ENCODE measurements at places on chromosomes 7 and 10.

DNA sequence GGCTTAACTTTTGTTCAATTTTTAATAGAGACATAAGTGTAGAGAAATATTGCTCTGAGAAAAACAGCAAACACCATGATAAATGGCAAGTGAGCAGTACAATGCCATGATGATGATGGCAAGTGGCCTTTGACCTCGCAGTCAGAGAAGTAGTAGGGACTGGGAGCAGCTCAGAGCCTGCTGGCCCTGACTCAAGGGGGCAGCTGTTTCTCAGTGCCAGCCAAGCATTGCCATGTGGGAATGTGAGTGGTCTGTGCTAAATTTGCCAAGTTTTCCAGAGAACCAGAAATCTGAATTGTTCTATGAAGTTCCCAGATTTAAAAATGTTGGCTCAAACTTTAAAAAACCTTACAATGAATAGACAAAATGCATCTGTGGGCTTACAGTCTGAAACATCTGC is 187.9 kb downstream of the BICC1 start:
- DNase-seq = no peak

GRCh38 chr7:108985037-108985436 is 415.4 kb downstream of the DNAJB9 start:
- no peak for DNase-seq

- DNase-seq = no peak
Measured at GRCh38 chr10:22148961-22149360, 68.9 kb downstream of the EBLN1 start.

GRCh38 chr7:108310351-108310750 is 145.9 kb downstream of the NRCAM start:
- no peak for DNase-seq

DNA sequence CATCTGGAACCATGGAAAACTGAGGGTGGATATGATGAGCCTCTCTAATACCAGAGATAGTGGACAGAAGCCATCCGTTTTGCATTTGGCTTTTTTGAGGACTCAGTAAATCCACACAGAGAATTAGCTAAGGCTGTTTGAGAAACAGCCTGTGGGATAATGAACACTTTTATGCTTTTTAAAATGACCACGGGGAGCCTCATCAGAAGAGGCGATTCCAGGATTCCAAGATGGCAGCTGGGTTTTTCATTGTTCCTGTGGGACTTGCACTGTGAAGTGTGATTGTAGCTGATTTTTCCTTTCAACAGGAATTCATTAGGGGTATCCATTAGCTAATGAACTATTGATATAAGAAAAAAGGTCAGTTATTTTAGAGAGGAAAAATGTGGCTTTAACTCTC is 353.2 kb downstream of the AUTS2 start:
- DNase-seq = no peak

DNA sequence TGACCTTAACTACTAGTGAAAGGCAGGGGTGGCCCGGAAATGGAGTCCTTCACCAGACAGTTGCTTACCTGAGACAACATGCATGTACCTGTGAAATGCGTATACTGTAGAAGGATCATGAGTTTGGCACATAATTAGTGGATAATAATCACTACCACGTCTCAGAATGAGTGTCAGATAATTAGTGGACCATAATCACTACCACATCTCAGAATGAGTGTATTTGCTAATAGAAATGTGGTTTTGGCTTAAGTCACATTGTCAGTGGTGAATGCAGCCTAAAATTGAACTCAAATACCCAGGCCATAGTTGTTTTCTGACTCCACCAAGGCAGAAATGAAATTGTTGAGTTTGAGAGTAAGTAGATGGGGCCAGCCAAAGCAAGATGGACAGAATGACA is 468.3 kb upstream of the GALNT17 start:
- DNase-seq = no peak

DNA sequence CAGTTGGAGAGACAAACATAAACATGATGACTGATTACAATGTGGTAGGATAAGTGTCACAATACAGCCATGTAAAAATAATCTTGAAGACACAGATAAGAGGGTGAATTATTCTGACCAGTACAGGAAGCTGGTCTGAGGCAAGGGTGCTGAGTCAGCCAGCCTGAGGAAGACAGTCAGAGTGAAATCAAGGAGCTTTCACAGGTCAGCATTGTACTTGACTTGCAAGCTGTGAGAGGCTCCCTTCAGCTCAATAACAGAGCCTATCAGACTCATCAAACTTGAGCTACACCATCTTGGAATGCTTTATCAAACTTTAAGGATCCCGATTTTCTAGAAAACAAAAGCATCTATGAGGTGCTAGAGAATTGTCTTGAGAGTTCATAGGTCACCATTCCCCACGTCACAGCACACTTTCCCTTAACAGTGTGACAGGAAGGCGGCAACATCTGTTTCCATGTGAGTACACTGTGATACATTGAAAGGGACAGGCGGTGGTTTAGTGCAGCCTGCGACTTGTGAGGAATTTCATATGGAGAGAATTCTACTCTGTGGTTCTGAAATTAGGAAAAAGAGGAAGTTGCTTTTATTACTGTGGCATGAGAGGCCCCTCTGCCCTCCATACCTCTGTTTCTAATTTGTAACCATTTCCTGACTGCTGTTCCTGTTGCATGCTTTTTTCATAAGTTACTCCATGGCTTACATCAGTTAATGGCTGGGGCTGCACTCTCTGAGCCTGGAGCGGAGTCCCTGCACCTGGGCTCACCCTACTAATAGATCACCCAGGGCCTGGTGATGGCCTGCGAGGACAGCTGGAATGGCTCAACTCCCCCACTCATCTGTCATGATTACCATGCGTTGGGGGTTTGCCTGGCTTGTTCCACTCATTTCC is 417.1 kb downstream of the SUGCT start:
- peak; percentile 0 for DNase-seq

DNA sequence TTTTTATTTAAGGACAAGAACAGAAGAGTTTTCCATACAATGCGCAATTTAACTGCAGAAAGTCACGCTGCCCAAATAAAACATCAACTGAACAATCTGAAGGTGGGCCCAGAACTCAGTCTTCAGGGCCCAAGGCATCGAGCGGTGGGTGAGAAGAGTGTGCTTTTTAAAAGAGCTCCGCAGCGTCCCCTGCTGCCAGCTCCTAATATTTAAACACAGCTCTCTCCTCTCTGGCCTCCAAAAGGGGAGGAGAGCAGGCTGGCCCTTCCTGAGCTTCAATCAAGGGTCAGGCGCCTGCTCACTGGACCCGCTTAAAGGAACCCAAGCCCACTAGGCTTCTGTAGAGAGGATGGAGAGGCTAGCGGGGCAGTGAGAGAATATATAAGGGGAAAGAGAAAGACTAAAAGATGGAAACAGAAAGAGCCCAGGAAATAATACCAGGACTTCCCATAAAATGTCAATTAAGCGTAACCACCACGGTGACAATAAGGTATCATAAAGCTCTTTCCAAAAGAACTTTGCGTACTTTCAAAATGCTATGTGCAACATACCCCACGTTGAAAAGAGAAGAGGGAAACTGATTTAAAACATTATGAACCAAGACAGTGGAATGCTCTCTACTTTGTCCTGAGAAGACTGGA is 2.8 kb downstream of the FAM53B start:
- peak; percentile 82 for DNase-seq

DNA sequence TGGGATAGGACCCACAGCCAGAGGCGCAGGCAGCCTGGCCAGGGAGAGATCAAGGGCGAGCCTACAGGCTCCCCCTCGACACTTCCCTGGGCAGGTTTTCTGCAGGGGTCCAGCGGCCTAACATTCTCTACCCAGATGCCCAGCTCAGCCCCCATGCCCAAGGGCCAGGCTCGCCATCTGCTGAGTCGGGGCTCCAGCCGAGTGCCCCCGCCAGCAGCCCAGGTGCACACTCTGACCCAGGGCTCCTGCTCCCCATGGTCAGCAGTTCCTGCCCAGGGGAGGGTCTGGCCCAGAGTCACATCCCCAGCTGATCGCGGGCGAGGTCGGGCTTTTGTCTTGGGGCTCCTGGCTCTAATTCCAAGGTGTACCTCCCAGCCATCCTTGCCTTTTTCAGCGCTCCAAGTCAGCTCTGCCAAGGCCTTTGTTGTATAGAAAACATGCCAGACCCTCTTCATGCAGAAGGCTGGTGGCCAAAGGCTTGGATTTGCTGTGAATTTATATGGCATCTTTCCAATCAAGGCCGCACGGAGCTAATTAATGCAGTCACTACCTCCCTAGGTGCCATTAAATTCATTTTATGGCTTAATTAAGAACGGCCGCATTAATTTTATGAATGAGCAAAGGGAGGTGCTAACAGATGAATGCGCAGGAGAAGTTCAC is 120.6 kb downstream of the LRRC18 start:
- DNase-seq = no peak

DNA sequence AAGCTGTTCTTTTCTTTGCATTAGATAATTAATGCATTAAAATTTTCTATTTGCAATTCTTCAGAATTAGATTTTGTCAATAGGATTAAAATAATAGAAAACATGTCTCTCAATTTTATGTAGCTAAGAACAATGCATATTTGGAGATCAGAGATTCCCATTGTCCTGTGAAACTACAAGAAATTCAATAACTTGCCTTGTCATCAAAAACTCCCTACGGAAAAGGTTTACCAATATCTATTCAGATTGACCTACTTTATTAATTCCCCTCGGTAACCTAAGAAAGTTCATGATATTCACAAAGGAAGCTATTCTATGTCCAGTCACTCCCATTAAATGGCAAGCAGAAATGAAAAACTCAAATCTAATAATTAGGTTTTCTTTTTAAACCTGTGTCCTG is 172.6 kb downstream of the SEMA3A start:
- no peak for DNase-seq

DNA sequence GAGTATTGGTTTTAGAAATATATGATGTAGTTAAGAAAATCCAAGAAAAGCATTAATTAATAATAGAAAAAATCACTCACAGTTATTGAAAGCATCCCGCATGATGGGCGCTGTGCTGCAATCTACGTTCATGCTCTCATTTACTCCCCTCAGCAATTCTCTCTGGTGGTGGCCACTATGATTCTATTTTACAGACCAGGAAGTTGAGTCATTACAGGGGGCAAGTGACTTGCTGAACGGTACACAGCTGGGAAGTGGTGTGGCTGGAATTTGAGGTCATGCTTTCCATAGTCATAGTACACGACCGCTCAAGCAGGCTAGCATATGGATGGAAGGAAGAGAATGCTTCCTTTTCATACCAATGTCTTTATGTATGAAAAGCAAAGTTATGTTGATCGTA is 117.4 kb downstream of the TES start:
- DNase-seq = no peak

- DNase-seq = peak; percentile 63
Measured at GRCh38 chr10:128095027-128095752, 31.0 kb downstream of the MKI67 start.

DNA sequence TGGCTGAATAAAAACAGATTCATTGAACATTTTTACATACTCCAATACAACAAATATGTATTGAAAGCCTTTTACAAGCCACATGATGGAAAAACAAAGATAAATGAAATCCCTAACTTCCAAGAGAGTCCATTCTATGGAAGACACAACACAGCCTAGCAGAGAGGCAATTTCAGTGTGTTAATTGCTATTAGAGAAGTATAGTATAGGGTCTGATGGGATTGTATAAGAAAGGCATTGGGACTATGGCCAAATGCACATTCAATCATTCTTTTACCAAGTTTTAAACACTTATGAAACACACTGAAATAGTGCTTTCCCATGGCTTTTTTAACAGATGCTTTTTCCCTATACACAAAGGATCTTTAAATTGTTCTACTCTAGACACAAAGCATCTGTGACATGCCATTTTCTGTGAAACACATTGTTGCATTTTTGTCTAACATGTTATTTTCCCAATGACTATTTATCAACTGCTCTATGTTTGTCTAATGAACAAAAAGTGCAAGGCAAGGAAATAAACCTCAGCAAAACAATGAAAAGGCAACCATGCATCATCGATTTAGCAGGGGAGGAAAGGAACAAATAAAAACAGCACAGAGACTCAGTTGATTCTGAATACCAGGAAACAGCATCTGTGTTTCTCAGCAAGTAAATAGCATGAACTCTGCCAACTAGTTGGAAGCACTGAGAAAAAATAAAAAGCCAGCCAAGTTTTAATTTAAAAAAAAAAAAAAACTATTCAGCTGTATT is 42.4 kb upstream of the PHYHIPL start:
- no peak for DNase-seq

- DNase-seq = no peak
Measured at GRCh38 chr7:92336662-92337340, 91.0 kb downstream of the ANKIB1 start.

DNA sequence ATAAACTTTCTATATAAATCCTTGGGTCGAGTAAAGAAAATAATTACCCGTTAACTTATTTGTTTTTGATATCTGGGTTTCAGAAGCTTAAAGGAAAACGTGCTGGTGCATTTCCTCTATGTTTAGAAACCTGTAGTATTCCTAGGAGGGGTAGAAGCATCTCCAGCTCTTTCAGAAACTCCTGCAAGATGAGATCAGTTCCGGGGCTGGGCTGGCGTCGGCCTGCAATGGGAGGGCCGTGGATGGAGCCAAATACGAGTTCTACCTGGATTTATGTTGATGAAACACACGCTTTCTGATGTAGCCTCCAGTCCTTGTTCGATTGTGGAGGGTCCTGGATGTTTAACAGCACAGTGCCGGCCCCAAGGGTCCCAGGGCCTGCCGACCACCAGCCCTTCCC is 35.8 kb upstream of the DIP2C start:
- no peak for DNase-seq

DNA sequence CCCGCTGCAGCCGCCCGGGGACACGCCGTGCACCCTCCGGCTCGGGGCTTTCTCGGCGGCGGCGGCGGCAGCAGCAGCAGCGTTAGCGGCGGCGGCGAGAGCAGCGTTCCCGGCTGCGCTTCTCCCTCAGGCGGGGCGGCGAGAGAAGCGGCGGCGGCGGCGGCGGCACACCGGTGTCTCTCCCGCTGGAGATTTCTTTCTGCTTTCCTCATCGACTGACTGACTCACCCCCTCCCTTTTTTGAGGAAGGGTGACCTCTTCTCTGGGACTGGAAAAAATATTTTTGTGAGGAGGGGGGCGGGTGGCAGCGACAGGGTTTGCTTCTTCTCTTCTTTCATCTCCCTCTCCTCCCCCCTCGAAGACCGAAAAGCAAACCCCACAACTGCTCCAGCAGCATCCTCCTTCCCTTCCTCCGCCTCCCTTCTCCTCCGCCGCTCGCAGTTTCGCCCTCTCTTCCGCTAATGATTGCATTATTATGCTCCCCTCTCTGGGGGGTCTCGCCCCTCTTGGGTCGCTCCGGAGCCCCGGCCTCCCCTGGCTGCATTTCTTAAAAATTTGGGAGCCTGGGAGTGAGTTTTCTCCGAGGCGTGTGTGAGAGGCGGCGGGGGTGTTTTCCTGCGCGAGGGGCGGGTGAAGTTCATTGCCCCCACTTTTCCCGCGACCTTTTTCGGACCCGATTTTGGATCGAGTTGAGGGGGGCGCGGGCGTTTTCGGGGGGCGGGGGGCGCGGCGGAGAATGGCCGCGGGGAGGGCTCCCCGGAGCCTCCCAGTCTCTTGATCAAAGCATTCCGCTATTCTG is 411 bp downstream of the AUTS2 start:
- no peak for DNase-seq

All from CD4-positive, alpha-beta T cell treated with Interleukin-10 for 1 hour (primary cell).